ENCODE measurements at places on chromosomes 7 and 10. TPM values are rescaled to one million over a fixed set of nuclear protein-coding genes. Genes with fewer than 3 reads are reported as not detected.

DNA sequence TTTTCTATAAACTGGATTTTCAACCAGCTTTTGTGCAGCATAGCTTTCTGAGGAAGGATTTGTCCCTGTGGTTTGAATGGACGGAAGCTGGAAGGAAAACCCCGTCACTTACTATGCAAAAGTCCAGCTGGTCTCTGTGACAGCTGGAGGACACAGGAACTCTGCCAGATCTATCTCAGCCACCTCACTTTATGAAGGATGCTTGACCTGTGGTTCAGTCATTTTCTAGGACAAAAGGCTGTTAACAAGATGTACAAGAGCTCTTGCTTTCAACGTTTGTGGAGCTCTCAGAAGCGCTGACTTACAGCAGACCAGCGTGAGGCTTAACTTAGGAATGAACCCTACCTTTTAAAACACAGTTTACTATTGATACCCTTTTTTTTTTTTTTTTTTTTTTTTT is 90.8 kb downstream of the CREM start:
- DNase-seq = no peak

DNA sequence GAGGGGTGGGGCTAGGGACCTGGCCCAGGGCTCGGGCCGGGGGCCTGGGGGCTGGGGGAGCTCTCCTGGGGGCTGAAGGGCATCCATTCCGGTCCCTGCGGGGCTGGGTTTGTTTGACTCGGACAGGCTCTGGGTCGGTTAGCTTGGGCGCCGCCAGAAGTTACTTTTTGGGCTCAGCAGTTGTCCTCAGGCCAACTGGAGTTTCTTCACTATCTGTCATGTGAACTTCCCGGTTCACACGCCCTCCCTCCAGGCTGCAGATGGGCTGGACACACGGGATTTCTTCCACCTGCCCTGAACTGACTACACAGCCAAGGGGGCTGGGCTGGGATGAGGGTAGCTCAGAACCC is 3.8 kb downstream of the SLC4A2 start:
- DNase-seq = no peak

DNA sequence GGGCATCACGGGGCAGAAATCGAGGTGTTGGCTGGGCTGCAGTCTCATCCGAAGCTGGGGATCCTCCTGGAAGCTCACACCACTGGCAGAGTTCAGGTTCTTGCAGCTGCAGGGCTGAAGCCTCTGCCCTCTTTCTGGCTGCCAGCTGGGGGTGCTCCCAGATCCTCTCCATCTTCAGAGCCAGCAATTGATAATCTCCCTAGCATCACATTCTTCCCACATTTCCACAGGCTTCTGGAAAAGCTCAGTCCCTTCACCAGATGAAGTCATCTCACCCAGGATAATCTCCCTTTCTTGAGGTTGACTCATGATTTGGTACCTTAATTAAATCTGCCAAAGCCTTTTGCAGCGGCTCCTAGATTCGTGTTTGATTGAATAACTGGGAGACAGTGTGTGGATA is 55.2 kb downstream of the NRP1 start:
- DNase-seq = no peak

- no peak for DNase-seq
These were observed 564 bp downstream of the PDSS1 start for GRCh38 chr10:26697922-26698608.

ACTL6B gene
- not detected for polyA plus RNA-seq
